Gastroesophageal sphincter (tissue), 4 donors: ENCODE measurements at places on chromosomes 5 and 9.
A peak's percentile ranks its signal among the peaks of the same experiment; 100 is the strongest.

DNA sequence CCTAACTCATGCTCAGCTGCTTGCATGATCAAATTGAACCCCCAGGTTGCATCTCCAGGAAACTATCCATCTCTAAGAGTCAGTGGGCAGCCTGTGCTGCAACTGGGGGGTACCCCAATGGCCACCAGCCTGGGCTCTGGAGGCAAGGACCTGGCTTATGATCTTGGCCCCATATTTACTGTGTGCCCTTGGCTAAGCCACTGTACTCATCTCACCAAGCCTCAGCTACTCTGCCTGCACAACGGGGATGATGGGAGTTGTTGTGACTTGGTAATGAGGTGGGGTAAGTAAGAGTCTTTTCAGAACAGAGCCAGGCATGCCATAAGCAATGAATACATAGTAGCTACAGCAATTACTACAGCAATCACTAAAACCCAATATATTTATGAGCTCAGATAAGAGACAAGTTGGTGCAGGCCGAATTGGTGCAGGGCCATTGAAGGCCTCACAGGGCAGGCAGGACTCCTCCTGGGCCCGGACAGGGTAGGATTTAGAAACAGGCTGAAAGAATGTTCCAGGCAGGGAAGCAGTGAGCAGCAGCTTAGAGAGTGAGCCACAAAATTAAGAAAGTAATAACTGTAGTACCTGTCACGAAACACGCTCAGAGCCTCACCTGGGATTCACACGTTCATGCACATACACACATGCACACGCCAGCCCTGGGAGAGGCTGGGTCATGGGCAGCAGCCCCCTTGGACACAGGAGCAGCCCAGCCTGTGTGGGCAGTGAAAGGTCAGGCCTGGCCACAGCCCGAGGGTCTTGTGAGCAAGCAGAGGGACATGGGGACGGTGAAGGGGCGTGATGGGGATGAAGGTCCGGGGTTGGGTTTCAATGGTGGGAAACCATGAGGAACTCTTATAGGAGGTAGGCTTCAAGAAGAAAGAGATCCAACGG, 74.1 kb downstream of the PAX5 start:
- no peaks in the 10 kb centered on the region for H3K4me1 ChIP-seq
- no peak overlapping the region for H3K4me3 ChIP-seq
- H3K36me3 ChIP-seq = no peaks in the 10 kb centered on the region

GRCh38 chr5:58452566-58453258, 7.2 kb downstream of the PLK2 start:
- H3K27ac ChIP-seq = no peak overlapping the region
- no peaks in the 10 kb centered on the region for H3K27me3 ChIP-seq
- no peak overlapping the region for H3K4me3 ChIP-seq
- ATAC-seq = no peak
- H3K4me1 ChIP-seq = peaks cover 9% of the 10 kb centered on the region

GRCh38 chr5:59843511-59844213, 49.9 kb downstream of the PDE4D start:
- H3K27ac ChIP-seq = no peak overlapping the region
- no peaks in the 10 kb centered on the region for H3K36me3 ChIP-seq
- H3K4me1 ChIP-seq = no peaks in the 10 kb centered on the region
- no peak overlapping the region for H3K4me3 ChIP-seq
- no peaks in the 10 kb centered on the region for H3K27me3 ChIP-seq
- no peak for ATAC-seq

DNA sequence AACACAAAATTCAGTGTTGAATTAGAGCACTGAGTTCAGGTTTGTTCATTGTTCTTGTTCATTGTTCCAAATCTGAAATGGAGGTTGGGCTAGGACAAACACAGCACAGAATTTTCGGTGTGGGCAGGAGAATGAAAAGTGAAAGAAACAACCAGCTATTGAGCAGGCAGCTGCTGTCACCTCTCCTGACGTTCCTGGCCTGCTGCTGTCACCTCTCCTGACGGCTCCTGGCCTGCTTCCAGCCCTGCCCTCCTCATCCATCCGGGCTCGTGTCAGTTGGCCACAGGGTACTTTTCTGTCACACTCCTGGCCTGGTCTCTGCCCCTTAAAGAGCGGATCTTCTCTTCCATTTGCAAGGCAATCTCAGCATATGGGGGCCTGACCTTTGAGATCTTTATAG, 45.2 kb upstream of the CKMT2 start:
- no peaks in the 10 kb centered on the region for H3K4me1 ChIP-seq
- H3K27ac ChIP-seq = no peak overlapping the region
- H3K27me3 ChIP-seq = peaks cover 10% of the 10 kb centered on the region
- no peak overlapping the region for H3K4me3 ChIP-seq
- ATAC-seq = no peak
- H3K36me3 ChIP-seq = no peaks in the 10 kb centered on the region

DNA sequence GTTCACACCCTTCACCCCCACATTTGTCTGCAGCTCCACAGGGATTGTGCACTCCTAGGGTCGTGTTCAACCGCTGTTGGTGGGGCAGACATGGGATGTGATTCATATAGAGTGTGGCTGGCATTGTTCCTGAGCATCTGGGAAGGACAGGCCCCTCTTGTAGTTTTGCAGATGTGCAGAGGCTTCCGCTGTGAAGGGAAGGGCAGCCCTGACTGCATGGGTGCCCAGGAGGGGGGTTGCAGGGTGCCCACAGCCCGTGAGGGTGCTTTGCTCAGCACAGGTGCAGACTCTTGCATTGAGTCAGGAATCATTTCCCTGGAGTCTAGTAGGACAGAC, 30.2 kb upstream of the PITX1 start:
- ATAC-seq = no peak
- no peaks in the 10 kb centered on the region for H3K27me3 ChIP-seq
- no peaks in the 10 kb centered on the region for H3K36me3 ChIP-seq
- no peak overlapping the region for H3K4me3 ChIP-seq
- no peaks in the 10 kb centered on the region for H3K4me1 ChIP-seq

DNA sequence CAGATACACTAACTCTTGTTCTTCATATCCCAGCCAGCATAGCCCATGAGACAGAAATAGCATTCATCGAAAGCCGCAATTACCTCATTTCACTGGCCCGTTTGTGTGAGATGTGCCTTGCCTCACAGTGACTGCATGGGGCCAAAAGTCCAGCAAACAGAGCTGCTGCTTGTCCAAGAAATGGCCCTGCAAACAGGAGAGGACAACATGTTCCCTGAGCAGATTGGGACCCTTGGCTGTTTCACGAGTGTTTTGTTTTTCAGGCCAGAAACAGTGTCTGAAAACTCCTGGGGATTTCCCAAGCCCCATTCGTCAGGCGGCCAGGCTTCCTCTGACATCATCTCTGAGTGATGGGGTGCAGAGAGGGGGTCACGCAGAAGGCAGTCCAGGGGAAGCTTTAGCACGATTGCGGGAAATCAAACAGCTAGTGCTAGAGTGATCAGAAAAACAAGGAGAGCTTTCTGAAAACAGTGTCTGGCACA, 503.6 kb upstream of the PAPPA start:
- no peak overlapping the region for H3K4me3 ChIP-seq
- no peaks in the 10 kb centered on the region for H3K36me3 ChIP-seq
- peaks cover 5% of the 10 kb centered on the region for H3K4me1 ChIP-seq
- peak; percentile 94 for ATAC-seq

DNA sequence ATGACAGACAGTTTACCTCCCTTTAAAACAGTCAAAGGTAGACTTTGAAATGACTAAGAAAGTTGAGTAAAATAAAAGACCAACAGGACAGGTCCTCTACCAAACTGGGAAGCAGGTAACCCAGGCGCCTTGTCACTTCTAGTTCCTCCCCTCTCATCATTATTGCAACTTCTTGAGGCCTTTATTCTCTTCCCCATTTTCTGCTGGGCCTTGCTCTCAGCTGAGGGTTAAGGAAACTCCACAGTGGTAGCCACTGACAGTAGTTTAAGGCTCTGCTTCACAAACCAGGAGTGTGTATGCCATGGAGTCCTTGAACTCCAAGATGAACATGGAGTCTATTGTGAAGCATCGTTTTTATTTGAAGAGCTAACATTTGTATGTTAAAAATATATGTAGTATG, 36.9 kb upstream of the TCERG1 start:
- no peak overlapping the region for H3K27ac ChIP-seq
- no peak for ATAC-seq
- no peaks in the 10 kb centered on the region for H3K4me1 ChIP-seq
- no peak overlapping the region for H3K4me3 ChIP-seq
- H3K27me3 ChIP-seq = no peaks in the 10 kb centered on the region
- no peaks in the 10 kb centered on the region for H3K36me3 ChIP-seq

DNA sequence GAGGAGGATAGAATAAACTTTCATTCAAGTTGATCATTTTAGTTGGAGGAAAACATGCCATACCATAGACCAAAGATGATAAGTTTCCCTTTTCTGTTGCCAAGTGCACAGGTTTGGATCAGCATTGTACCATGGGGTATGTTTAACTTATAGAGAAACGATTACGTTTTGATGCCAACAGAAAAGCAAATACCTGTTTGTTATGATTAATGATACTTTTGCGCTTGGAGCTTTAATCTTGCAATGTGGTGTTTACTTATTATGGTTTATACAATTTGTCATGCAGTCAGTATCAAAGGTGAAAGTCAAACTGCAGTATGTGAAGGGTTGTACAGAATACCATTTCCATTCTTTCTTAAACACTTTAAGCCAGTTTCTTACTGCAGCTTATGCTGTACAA, 13.2 kb upstream of the ARHGEF28 start:
- no peak overlapping the region for H3K4me3 ChIP-seq
- peaks cover 5% of the 10 kb centered on the region for H3K4me1 ChIP-seq
- ATAC-seq = no peak
- no peaks in the 10 kb centered on the region for H3K27me3 ChIP-seq
- no peak overlapping the region for H3K27ac ChIP-seq
- H3K36me3 ChIP-seq = no peaks in the 10 kb centered on the region

- no peaks in the 10 kb centered on the region for H3K27me3 ChIP-seq
- no peak overlapping the region for H3K4me3 ChIP-seq
- no peak for ATAC-seq
- H3K4me1 ChIP-seq = no peaks in the 10 kb centered on the region
Measured at GRCh38 chr9:11471321-11471720, 858.5 kb upstream of the PTPRD start.

DNA sequence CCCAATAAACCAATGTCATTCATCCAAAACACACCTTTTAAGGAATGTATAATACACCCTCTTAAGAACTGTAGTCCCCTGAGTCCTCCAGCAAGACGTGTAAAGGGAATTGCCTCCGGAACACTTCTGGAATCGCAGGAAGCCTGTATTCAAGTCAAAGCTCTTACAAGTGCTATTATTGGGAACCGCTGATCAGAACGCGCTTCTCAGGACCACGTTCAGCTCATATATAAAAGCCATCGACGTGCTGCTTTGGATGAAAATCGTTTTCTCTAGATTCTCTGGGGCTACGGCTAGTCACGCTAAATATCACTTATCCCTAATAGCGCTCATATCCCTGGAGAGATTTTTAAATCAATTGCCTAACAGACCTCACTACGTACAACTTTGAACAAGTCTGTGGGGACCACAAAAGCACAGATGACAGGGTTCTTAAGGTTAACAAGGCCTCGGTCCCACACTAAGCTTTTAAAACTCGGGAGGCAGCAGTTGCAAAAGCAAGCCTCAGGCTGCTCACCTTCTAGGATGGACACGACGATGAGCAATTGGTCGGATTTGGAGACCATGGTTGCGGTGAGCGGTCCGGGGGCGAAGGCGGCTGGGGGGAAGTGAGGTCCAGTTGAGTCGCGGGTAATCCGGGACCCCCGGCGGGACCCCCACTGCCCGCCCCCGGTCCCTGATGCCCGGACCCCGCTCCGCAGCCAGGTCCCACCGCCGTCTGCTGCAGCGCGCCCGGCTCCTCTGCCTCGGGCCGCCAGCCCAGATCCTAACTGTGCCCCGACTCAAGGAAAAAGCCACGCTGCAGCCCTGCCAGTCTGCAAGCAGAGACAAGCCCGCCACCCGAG, 548 bp downstream of the CEP120 start:
- peak overlapping the region; percentile 45 for H3K4me3 ChIP-seq
- peak overlapping the region; percentile 95 for H3K27ac ChIP-seq
- ATAC-seq = peak; percentile 17
- no peaks in the 10 kb centered on the region for H3K27me3 ChIP-seq
- H3K4me1 ChIP-seq = peaks cover 8% of the 10 kb centered on the region

- H3K27me3 ChIP-seq = no peaks in the 10 kb centered on the region
- ATAC-seq = no peak
- H3K4me3 ChIP-seq = no peak overlapping the region
- no peaks in the 10 kb centered on the region for H3K36me3 ChIP-seq
Measured at GRCh38 chr5:151862811-151863472, 61.7 kb downstream of the GLRA1 start.

DNA sequence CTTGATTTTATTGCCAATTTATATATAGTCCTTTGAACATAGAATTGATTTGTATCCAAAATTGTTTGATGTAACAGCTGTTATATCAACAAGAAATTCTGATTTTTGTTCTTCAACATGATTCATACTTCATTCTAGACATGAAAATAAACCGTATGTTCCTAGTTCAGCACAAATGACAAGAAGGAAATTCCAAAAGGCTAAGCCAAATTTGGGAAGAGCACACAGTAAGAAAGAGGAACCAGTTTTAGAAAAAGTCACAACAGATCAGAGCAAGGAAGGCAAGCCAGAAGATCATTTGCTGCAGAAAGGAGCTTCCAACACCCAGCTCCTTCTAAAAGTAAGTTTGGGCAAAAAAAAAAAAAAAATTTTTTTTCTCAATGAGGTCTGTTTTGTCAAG, 65.0 kb upstream of the MCCC2 start:
- no peaks in the 10 kb centered on the region for H3K4me1 ChIP-seq
- peaks cover 90% of the 10 kb centered on the region for H3K36me3 ChIP-seq
- no peak for ATAC-seq
- no peak overlapping the region for H3K4me3 ChIP-seq

GRCh38 chr9:120619751-120620655, 40.0 kb upstream of the CDK5RAP2 start:
- no peak overlapping the region for H3K27ac ChIP-seq
- no peaks in the 10 kb centered on the region for H3K27me3 ChIP-seq

- H3K4me3 ChIP-seq = no peak overlapping the region
- H3K4me1 ChIP-seq = peaks cover 7% of the 10 kb centered on the region
- H3K36me3 ChIP-seq = no peaks in the 10 kb centered on the region
- peak overlapping the region; percentile 88 for H3K27ac ChIP-seq
- no peak for ATAC-seq
Measured at GRCh38 chr9:131606896-131607567, 61.7 kb downstream of the PRRT1B start.

- H3K27me3 ChIP-seq = no peaks in the 10 kb centered on the region
- no peak overlapping the region for H3K4me3 ChIP-seq
- no peaks in the 10 kb centered on the region for H3K36me3 ChIP-seq
- no peak overlapping the region for H3K27ac ChIP-seq
- H3K4me1 ChIP-seq = no peaks in the 10 kb centered on the region
Measured at GRCh38 chr5:151970885-151971284, 46.2 kb upstream of the GLRA1 start.

GRCh38 chr5:14202462-14202861, 59.3 kb downstream of the TRIO start:
- H3K36me3 ChIP-seq = no peaks in the 10 kb centered on the region
- peak overlapping the region; percentile 75 for H3K27ac ChIP-seq

GRCh38 chr5:74822288-74822687, 43.9 kb downstream of the FAM169A start:
- H3K27me3 ChIP-seq = no peaks in the 10 kb centered on the region
- H3K36me3 ChIP-seq = no peaks in the 10 kb centered on the region
- no peak overlapping the region for H3K4me3 ChIP-seq
- no peak for ATAC-seq
